SHP77 (cell line): ENCODE measurements at places on chromosomes 5 and 9.

DNA sequence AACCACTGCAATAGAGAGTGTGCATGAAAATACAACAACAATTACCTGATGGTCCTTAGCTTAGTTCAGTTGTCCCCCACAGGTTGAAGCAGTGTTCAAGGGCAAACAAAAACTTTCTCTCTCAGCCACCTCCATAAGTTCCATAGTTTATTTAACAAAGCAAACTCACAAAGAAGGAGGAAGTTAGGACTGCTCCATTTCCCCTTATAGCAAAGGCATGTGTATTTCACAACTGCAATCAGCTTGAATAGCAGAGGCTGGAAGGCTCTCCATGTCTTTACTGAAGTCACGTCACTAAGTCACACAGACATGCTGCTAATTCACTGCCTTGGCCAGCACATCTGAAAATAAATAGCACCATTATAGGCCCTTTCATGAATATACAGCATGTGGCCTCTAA lies 43.3 kb downstream of the DOCK8 start:
- no peak for DNase-seq

DNA sequence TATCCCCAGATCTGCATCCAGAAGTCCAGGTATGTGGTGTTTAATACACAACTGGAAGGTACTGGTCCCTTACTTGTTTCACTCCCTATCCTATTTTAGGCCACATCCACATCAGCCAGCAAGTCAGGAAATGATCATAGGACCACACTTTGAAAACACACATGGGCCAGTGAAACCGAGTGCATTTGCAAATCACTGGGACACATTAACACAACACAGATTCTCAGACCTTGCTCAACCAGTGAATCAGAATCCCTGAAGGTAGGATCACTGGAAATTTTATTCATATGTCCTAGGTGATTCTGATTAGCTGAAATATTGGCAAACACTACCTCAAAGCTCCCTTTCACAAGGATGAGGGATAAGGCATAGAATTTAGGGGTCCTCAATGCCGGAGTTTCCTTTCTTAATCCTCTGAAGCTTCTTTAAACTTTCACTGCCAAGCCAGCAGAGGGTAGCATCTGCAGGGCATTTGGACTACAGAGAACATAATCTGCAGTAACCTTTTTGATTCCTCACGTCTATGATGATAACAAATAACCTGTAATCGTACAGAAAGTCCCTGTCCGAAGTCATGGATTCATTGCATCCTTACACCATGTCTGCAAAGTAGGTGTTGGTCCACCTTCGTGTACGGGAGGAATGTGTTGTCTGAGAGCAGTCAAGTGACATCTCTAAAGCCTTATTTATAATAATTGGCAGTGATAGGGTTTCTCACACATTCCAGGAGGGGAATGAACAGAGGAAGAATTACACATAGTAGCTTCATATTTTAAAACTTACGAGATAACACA lies 11.0 kb upstream of the ABLIM3 start:
- peak; percentile 22 for DNase-seq

- DNase-seq = no peak
These were observed 298.6 kb upstream of the SLC30A5 start for GRCh38 chr5:68795190-68795589.

GRCh38 chr5:157708866-157709265 lies 22.4 kb upstream of the THG1L start:
- DNase-seq = no peak

GRCh38 chr5:73205305-73205704 lies 32.3 kb downstream of the TMEM174 start:
- DNase-seq = no peak

DNA sequence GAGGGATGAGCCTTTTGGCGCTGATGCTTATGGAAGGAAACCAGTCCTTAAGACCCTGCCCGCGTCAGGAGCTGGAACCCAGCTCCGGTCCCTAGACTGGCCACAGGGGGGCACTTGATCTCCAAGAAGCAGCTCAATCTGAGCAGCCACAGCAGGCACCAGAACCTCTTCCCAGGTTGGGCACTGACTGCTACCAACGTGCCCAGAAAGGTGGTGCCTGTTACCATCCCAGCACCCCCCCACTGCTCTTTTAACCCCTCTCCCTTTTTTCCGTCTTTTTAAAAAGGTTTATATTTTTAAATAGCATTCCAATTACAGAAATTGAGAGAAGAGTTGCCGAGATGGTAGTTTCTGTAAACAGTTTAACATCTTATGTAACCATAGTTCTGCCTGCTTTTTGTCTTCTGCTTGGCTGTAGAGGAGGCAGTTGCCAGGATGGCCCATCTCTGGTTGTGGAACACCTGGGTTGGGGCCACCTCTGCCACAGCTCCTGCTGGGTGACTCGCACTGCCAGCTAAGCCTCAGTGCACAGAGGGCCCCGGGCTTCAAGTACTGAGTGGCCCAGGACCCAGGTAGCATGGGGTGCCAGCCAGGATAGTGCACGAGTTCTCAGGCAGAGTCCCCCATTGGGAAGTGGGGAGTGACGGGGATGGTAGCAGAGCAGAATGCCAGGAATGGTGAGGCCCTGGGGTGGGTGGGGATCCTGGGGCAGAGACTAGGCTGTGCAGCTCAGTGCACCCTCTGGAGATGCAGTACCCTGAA lies 62.8 kb downstream of the PFDN1 start:
- DNase-seq = peak; percentile 50

DNA sequence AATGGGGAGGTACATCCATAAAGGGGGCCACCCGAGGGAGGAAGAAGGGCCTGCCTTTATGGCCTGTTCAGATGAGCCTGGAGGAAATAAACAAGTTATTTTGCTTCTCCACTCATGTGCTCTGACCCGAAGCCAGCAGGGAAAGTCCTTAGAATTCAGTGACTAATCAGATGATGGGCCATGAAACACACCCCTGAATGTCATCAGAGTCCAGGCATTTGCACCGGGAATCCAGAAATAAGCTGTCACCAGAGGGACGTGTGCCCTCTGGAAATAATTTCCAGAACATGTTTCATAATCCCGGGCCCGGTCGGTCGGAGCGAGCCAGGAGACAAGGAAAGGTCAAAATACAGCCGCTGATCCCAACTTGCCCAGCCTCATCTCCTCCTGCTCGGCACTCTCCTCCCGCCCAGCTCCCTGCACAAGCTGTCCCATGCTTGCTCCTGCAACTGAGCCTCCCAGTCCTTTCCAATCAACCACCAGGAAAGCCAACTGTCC lies 73.6 kb upstream of the ZNF622 start:
- DNase-seq = no peak

GRCh38 chr5:133865113-133865512 lies 103.3 kb downstream of the C5orf15 start:
- no peak for DNase-seq

- no peak for DNase-seq
These were observed 117.9 kb downstream of the BNC2 start for GRCh38 chr9:16752601-16753000.

DNA sequence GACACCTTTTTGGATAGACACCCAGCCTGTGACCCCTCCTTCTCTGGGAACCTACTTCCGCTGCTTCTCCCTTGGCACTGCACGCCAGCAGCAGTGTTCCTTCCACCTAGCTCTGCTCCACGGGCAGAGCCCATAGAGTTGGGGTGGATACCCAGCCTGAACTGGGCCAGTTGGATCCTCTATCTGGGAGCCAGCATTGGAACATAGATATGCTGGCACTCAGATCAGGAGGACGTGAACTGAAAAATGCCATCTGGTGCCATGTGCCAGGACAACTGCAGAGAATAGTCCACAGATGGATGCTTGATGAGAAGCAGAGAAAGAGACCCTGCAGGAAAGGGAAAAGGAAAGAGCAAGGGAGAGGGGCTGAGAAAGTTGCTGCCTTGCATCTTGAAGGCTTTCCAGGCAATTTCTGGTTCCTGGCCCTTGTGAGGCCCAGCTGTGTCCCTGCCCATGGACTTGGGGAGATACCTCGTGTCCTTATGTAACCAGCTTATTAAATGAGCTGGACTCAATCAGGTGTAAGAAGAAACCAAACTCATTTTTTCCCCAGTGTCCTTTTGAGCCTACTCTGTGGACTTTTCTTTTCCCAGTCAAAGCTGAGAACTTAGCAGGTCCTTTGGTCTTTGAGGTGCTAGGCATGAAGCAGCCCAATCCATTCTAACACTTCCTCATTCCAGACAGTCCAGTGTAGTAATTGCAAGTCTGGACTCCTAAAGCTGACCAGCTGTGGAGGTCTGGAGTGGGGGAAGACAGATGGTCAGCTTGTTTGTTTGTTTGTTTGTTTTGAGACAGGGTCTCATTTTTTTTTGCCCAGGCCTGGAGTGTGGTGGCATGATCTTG lies 39.1 kb downstream of the ANGPTL2 start:
- no peak for DNase-seq

GRCh38 chr5:111972548-111972947 lies 215.6 kb upstream of the NREP start:
- DNase-seq = no peak

- DNase-seq = no peak
These were observed 4.5 kb upstream of the PALM2AKAP2 start for GRCh38 chr9:109775516-109775915.

GRCh38 chr5:150489360-150490295 lies 18.3 kb upstream of the NDST1 start:
- DNase-seq = no peak

DNA sequence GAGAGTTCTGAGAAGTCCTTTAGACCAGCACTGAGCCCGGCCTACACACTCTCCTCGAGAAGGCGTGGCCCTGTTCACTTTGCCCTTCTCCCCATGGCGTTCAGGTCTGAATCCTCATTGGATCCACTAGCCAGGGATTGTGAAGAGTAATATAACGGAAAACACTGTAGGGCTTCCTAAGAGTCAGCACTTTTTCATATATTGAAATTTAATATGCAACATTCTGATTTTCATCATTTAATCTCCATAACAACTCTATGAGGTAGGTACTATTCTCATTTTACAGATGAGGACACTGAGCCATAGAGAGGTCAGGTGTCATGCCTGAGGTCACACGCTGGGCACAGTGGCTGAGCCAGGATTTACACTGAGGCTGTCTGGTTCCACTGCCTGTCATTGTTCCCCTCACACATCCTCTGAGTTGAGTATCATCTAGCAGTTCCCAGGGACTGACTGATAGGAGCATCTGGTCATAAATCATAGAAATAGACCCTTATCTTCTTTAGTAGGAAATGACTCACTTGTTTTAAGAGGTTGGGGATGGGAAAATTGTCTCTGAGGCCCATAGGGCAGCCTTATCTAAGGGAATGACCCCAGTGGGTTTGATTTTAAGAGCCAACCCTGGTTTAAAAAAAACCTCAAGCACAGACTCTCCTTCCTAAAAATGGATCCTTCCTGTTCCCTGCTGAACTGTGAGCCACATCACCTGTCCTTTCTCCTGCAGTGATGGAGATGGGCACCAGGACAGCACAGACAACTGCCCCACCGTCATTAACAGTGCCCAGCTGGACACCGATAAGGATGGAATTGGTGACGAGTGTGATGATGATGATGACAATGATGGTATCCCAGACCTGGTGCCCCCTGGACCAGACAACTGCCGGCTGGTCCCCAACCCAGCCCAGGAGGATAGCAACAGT lies 41.2 kb downstream of the THBS4 start:
- no peak for DNase-seq

- no peak for DNase-seq
These were observed 76.8 kb downstream of the CAMSAP1 start for GRCh38 chr9:135830496-135830895.

DNA sequence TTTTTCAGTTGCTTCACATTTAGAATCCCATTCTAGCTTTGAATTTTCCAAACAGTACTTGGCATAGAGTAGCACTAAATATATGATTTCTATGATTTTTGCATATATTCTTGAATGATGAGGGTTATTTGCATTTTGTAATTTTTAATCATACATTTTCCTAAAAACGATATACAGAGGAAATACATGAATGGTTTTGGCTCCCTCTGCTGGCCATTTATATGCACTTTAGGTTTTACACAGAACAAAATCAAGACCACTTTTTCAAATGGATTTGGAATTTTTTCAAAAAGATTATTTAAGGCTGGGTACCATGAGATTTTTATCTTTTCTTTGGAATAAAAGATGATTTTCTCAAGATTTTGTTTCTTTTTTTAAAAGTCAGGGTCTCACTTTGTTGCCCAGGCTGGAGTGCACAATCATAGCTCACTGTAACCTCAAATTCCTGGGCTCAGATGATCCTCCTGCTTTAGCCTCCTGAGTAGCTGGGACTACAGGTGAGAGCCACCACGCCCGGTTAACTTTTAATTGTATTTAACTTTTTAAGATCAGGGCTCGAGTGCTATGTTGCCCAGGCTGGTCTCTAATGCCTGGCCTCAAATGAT lies 16.7 kb upstream of the COMMD10 start:
- DNase-seq = peak; percentile 4

GRCh38 chr9:68431307-68431706 lies 74.9 kb downstream of the PGM5 start:
- DNase-seq = no peak

- DNase-seq = no peak
These were observed 66.7 kb downstream of the IQGAP2 start for GRCh38 chr5:76469656-76470290.

- DNase-seq = peak; percentile 50
These were observed 16.5 kb downstream of the ASS1 start for GRCh38 chr9:130461218-130461630.

DNA sequence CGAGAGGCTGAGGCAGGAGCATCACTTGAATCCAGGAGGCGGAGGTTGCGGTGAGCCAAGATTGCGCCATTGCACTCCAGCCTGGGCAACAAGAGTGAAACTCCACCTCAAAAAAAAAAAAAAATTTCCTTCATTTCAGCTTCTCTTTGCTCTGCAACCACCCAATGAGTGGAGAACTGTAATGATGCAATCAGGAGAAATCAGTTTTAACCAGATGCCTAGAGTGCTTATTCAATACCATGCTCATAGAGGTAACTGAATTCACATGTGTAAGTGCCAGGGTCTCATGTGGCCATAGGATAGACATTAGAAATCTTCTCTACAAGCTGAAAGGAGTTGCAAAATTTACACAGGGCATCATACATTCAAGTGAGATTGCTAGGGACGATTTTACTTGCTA lies 70.6 kb downstream of the HMHB1 start:
- no peak for DNase-seq

DNA sequence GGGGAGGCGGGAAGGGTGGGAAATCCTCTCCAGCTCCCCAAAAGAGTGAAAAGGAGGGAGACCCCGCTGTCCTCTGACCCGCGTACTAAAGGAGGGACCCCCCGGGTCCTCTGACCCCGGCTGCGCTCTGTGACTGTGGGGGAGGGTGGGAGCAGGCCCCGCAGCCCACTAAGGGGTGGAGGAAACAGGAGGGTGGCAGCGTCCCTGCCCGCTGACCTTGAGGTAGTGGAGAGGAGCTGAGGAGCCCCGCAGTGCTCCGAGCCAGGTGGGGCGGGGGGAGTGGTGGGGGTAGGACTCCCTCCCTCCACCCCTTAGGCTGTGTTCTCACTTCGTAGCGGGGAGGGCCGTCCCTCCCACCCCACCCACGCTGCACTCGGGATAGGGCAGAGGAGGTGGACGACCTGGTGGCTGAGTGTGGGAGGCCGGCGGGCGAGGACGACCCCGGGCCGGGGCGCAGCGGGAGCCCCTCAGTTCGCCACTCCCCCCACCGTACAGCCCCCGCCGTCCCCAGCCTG lies 449 bp upstream of the ADCY2 start:
- no peak for DNase-seq

- DNase-seq = no peak
These were observed 169.2 kb downstream of the HSPA4 start for GRCh38 chr5:133220851-133221674.

GRCh38 chr5:152372875-152373274 lies 32.2 kb downstream of the NMUR2 start:
- DNase-seq = no peak

GRCh38 chr9:134643222-134643671 lies 1.6 kb downstream of the COL5A1 start:
- no peak for DNase-seq

GRCh38 chr9:129311643-129312042 lies 133.6 kb upstream of the IER5L start:
- DNase-seq = no peak

- DNase-seq = peak; percentile 47
These were observed 37.8 kb downstream of the NEURL1B start for GRCh38 chr5:172678902-172679301.
